ENCODE measurements at places on chromosomes 7 and 10. TPM values are rescaled to one million over a fixed set of nuclear protein-coding genes. Genes with fewer than 3 reads are reported as not detected.

HOXA10 gene
- 25.4 TPM for total RNA-seq

FLNC gene
- total RNA-seq = 4.5 TPM

SPDYE1 gene
- total RNA-seq = not detected

MCM10 gene
- total RNA-seq = 2.4 TPM

OPN1SW gene
- total RNA-seq = not detected

MDH2 gene
- 337 TPM for total RNA-seq
